ENCODE measurements at places on chromosomes 13 and 19.

DNA sequence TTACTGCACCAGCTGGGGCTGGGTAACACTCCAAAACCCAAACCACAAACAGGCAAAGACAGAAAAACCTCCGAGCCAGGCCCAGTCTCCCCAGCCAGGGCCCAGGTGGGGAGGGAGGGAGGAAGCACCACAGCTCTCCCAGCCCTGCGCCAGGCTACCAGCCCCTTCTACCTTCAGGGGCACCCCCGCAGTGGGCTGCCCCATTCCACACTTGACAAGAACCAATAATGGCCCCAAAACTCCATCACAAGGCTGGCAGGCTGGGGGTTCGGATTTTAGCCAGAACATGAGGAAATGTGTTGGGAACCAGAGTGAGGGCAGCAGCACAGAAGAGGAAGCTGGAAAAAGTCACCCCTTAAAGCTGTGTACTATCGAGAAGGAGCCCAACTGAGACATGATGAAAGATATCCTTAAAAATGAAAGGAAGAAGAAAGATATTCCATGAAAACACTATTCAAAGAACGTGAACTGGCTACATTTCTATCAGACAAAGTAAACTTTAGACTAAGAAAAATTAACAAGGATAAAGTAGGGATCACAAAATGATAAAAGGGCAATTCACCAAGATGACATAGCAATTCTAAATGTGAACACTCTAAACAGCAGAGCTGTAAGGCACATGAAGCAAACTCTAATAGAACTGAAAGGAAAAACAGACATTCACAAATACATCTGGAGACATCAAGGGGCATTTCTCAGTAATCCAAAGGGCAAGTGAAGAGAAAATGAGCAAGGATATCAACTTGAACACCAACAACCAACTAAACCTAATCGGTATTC lies 12.9 kb downstream of the TUBGCP3 start:
- DNase-seq = no peak

GRCh38 chr13:57740719-57741118 lies 109.2 kb downstream of the PCDH17 start:
- no peak for DNase-seq

DNA sequence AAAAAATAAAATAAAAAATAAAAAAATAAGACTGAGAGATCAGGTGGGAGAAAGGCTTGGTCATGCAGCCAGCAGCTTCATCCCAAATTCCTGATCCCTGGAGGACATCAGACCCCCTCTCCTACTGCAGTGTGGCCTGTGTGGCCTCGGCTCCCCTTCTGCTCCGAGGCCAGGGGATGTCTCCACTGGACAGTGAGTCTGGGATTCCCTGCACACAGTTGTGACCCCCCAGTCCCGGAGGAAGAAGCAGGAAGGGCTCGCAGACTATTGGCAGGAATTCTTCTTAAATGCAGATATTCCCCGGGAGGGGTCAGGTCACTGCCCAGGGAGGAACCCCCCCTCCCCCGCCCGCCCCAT lies 41.9 kb downstream of the ZNF627 start:
- no peak for DNase-seq

- DNase-seq = no peak
Measured at GRCh38 chr13:100484702-100485101, 103.9 kb downstream of the GGACT start.

GRCh38 chr13:51231456-51231855 lies 9.3 kb downstream of the FAM124A start:
- no peak for DNase-seq

GRCh38 chr13:35531526-35531925 lies 55.0 kb upstream of the MAB21L1 start:
- DNase-seq = no peak

DNA sequence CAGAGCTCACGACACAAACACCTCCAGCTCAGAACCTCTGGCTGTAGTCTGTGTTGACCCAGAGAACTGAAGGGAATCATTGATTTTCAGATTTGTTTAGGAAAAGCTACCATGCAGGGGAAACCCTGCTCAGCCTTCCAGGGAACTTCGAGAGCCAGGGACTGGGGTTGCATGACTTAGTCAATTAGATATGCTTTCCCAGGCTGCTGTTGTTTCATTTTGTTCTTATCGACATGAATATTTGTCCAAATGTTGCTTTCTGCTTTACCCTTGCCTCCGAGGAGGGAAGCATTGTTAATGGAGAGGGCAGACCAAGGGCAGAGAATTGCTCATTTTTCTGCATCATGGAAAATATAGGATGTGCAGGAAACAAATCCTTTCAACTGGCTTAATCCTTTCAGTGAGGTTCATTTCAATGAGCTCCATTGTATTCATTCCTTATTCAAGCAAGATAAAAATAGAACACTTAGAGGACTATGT lies 82.5 kb downstream of the KLF5 start:
- no peak for DNase-seq

GRCh38 chr19:56162258-56162657 lies 13.6 kb upstream of the GALP start:
- no peak for DNase-seq

DNA sequence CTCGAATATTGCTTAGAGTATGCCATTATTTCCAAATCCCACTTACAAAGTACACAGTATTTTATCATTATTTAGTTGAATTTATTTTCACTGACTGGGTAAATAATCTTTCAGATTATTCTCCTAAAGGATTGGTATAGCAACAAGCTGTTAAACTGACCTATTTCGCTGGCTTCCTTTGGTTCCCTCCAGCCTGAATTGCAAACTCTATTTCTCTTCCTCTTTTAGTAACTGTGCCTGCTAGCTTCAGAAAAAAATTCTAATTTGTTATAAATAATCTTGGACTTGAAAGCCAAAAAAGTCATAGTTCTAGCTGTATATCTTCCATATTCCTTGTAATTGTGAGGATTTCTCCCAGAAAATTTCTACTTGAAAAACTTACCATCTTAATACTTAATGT lies 15.0 kb upstream of the CCNA1 start:
- DNase-seq = no peak

- no peak for DNase-seq
Measured at GRCh38 chr19:7149956-7150705, 80.6 kb downstream of the ZNF557 start.

DNA sequence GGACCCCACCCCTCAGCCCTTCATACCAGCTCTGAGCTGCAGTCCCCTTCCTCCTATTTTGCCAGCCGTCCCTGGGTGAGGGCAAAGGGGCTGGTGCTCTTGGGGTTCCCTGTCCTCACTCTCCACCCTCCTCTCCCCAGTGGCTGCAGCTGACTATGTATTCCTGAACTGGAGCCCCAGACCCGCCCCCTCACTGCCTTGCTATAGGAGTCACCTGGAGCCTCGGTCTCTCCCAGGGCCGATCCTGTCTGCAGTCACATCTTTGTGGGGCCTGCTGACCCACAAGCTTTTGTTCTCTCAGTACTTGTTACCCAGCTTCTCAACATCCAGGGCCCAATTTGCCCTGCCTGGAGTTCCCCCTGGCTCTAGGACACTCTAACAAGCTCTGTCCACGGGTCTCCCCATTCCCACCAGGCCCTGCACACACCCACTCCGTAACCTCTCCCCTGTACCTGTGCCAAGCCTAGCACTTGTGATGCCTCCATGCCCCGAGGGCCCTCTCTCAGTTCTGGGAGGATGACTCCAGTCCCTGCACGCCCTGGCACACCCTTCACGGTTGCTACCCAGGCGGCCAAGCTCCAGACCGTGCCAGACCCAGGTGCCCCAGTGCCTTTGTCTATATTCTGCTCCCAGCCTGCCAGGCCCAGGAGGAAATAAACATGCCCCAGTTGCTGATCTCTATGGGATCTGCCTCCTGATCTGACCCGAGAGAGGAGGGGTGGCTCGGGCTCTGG lies 2.4 kb downstream of the COX7A1 start:
- DNase-seq = no peak

- DNase-seq = no peak
Measured at GRCh38 chr19:52248241-52248640, 21.1 kb upstream of the ZNF766 start.

GRCh38 chr13:111337206-111337605 lies 16.8 kb downstream of the TEX29 start:
- peak; percentile 4 for DNase-seq

DNA sequence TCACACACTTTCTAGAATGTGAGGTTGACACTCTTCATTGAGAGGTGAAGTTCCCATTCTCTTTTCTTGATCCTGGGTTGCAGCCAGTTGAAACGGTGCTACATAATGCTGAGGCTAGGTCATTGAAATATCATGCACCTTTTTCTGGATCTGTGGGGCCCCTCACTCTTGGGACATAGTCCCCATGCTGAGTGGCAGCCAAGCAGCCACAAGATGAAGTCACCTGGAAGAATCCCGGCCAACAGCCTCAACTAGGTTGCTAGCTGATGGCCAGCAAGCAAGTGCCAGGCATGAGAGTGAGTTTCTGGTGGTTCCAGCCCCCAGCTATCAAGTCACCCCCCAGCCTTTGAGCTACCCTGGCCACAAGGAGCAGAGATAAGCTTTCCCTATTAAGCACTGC lies 148.5 kb upstream of the TSHZ3 start:
- no peak for DNase-seq

DNA sequence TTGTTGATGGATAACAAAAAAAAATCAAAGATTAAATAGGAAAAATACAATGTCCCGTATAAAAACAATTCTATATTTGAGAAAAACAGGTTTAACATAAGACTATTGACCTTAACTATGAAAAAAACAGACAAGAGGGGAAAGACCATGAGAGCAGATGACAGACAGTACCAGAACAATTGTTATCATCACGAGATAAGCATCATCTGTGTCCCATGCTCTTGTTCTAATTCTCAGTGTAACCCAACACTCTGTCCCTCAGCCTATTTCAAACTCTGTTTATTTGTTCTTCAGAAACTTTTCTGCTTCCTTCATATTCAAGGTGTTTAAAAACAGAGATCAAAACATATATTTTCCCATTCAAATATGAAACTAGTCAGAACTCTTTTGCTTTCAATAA lies 216.4 kb downstream of the PCDH9 start:
- DNase-seq = no peak

DNA sequence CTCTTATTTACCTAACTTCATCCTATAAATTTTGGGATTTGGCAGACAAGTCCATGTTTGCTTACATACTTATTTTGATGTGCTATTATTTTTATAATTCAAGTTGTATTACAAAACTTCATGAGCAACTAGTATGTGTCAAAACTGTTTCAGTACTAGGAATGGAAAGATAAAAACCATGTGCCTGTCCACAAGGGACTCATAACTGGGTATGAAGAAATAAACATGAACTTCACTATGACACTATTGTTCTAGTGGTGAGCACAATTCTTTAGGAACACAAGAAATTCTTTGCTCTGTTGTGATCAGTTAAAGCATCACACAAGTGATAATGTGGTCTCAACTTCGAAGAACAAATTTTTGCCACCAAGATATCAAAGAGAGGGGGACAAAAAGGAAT lies 97.5 kb upstream of the FBXL3 start:
- no peak for DNase-seq

- no peak for DNase-seq
Measured at GRCh38 chr13:38755793-38756192, 68.9 kb downstream of the FREM2 start.

DNA sequence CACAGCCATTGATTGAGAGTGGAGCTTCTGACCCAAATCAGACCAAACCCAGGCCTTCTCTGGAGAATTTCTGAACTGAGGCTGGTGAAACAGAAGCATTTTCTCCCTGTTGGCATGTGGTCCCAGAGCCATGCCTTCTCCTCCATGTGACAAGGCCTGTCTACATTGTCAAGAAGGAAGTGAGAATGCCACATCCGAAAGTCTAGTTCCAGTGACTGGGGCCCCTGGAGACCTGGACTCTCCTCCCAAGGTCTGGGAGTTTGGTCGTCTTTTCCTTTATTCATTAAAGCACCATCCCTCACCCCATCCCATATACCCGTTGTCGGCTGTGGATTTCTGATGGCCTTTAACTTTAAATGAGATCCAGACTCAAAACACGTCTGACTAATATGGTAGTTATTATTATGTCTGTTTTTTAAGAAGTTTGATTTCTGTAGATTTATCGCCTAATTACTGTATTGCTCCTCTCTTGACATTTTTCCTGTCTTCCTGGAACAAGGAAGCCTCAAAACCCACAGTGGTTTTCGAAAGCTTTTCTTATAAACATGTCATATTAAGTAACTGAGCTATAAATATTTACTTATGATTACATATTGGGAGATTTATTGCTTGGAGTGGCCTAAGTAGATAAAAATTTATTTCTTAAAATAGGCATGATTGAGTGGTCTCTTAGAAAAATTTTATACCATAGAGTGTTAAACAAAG lies 128.3 kb upstream of the FRY start:
- DNase-seq = no peak

- DNase-seq = no peak
Measured at GRCh38 chr13:22090106-22090505, 419.2 kb downstream of the FGF9 start.

DNA sequence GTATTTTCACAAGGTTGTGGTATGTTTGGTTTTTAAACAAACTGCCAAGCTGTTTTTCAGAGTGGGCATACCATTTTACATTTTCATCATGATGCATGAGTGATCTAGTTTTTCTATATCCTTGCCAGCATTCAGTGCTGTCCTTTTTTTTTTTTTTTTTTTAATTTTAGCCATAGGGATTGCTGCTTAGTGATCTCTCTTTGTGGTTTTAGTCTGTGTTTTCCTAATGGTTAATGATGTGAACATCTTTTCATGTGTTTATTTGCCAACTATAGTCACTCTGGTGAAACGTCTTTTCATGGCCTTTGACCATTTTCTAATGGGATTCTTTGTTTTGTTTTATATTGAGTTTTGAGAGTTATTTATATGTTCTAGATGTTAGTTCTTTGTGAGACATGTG lies 59.7 kb downstream of the SHISA2 start:
- no peak for DNase-seq

GRCh38 chr13:47252627-47253026 lies 355.8 kb upstream of the HTR2A start:
- no peak for DNase-seq

GRCh38 chr13:52459668-52460067 lies 4.4 kb downstream of the CKAP2 start:
- DNase-seq = no peak

GRCh38 chr19:58217607-58218391 lies 10.9 kb upstream of the ZNF544 start:
- DNase-seq = no peak

DNA sequence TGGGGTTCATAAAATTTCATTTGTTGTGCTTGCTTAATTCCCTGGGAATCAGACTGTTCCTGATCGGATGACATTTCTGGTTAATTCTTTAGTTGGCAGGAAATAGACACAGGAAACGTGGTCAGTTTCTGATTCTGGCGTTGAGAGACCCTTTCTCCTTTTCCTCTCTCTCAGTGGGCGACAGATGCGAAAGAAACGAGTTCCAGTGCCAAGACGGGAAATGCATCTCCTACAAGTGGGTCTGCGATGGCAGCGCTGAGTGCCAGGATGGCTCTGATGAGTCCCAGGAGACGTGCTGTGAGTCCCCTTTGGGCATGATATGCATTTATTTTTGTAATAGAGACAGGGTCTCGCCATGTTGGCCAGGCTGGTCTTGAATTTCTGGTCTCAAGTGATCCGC lies 10.8 kb downstream of the LDLR start:
- no peak for DNase-seq

DNA sequence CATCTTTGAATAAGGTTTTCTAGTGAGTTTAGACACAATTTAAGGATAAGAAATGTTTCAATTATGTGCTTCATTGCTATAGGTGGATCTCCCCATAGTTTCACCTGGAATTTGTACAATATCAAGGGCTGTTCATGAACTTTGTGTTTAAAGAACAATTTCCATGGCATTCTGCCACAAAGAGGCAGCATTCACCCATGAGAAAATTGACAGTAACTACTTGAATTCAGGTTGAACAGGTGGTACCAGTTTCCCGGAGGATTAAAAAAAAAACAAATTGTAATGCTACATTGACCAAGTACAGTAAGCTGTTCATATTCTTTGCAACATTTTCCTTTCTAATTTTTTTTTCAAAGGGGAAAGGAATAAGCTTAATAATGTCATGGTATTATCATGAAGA lies 9.1 kb downstream of the SLITRK5 start:
- no peak for DNase-seq
